ENCODE measurements at places on chromosomes 3 and 15.

DNA sequence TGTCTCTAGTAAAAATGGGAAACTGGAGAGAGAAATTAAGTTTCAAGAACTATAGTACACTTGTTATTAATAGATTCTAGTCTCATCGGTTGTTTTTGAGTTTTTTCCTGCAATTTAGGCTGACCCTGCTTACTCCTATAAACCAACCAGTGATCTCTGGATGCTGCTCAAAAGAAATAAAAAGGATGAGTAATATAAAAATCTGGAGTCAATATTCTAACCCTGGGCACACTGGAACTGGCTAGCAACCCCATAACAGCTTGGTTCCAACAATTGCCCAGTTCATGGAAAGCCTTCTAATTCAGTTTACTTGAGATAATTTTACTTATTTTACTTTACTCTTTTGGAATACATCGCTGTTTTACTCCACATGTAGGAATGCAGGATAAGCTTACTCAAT is 211.6 kb downstream of the GBE1 start:
- no peak for DNase-seq

- DNase-seq = no peak
Measured at GRCh38 chr15:28107904-28108275, 8.8 kb upstream of the OCA2 start.

DNA sequence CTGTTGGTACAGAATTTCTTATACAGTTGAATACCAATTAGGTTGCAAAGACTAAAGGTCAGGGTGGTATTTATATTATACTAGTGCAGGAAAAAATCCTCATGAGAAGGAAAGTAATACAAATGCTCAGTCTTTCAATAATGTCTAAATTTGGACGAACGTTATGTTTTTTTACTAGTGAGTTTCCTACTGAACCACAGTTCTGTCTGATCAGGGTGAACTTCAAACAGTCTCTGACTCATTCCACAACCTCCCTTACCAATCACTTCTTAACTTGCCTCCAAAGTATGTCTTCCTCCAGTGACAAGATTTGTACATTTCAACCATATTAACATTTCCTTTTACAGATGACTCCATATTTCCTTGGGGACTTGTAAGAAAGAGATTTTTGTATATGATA is 3.4 kb downstream of the TMEM212 start:
- no peak for DNase-seq

DNA sequence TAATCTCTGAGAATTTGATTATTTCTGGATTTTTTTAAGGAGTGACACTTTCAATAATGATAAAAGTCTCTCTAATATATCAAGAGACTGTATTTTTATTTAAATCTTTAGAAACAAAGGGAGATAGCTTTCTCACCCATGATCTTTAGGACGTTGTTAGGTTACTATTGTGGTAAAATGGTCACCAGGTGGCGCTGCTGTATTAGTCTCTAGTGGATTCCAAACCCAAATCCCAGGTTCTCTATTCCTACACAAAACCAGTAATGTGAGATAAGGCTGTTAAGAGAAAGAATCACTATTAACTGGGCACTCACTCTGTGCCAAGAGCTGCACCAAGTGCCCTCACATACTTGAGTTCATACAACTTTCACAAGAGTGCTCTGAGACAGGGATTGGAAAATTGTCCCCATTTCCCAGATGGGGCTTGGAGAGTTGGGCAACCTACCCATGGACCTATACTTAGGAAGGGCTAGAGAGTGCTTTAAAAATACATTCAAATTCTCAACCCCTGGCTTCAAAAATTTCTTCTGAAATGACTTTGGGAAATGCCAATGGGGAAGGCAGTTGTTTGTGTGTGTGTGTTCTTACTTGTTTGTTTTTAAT is 593.4 kb upstream of the TGFBR2 start:
- peak; percentile 2 for DNase-seq

DNA sequence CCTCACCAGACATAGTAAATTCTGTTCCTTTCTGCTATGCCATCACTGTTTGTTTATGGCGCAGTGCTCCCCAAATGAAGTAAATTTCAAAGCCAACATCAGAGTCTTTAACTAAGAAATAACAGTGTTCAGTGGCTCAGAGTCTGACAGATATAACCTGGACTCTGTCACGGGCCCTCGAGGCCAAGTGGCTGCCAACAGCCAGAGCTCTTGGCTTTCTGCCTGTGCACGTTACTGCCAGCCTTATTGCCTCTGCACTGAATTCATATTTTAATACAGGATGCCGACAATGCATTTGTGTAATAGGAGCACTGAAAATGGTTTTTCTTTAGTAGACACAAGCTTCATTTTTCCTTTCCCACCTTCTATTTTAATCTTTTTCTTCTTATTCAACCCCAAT is 219.9 kb downstream of the NLGN1 start:
- no peak for DNase-seq

- no peak for DNase-seq
Measured at GRCh38 chr3:94127115-94127514, 64.3 kb downstream of the NSUN3 start.

DNA sequence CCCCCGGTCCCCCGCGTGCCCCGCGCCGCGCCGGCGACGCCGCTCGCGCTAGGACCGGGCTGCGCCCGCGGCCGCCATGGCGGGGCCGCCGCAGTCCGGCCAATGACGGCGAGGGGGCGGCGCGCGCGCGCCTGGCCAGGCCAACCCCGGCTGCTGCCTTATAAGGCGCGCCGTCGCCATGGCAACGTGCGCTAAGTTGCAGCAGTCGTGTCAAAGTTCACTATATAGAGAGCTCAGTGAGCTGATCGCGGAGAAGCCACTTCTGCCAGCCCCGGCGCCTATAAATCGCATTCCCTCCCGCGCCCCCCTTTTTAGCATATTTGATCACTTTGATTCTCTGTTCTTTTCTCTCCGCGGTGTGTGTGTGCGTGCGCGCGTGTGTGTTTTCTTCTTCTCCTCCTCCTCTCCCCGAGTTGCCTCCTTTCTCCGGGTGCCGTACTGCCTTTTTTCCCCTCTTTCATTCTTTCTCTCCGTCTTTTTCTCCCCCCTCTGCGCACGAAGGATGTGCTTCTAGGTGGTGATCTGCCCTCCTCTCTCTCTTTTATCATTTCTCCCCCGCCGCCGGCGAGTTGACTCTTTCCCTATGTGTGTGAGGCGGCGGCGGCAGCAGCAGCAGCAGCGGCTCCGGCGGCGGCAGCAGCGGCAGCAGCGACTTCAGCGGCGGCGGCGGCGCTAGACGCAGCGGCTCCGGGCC is at the start of gene NR2F2:
NR2F2 (plus strand) TSS at position 251 of the 694 bp plus-strand sequence. CDS start 1,406 bp downstream, outside the sequence.
- DNase-seq = peak; percentile 54

- no peak for DNase-seq
Measured at GRCh38 chr3:158810823-158811724, 9.2 kb downstream of the MFSD1 start.

DNA sequence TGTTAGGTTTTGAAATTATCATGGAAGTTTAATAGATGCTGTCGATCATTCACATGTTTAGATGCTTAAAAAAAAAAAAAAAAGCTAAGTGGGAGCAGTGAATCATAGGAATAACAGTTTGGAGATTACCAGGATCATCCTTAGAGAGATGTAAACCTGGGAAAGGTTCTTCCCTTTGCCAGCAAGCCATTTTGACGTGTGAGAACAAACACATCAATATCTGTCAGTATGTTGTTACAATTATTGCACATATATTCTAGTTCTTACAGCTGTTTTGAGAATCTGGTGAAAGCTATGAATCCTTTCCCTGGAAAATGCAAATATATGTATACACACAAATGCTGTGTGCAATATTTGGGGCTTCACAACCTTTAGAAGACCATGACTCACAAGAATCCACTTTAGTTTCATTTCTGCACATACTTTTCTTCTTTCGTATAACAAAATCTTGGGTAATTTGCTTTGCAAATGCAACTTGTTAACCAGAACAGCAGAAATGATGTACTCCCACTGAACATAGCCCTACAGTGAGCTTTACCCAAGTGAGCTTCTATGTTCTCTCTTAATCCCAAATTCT is 12.0 kb downstream of the NFKBIZ start:
- DNase-seq = no peak

- DNase-seq = no peak
Measured at GRCh38 chr3:127565711-127566110, 24.8 kb downstream of the TPRA1 start.

GRCh38 chr3:43699864-43700263 is 9.1 kb downstream of the ABHD5 start:
- no peak for DNase-seq

DNA sequence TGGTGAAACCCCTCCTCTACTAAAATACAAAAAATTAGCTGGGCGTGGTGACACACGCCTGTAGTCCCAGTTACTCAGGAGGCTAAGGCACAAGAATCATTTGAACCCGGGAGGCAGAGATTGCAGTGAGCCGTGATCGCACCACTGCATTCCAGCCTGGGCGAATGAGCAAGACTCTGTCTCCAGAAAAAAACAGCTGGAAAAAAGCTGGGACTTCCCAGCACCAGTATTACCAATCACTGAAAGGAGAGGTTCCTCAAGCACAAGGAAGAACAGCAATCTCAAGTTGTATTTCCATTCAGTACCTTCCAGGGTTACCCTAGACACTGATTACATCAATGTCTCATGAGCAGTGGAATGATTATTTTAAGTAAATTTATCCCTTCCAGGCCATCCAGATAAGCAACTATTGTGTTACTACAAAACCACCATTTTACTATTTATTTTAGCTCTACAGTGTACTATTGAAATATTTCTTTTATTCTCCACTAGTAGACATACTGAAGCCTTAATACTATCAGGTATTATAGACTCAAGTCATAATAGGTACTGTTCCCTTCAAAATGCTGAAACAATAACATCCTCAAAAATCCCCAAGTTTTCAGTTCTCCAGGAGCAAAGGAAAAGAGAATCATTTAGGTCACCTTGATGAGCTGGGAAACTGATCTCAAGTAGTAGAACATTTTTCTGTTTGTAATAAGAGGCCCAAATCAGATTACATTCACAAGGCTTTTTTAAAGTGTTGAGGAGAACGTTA is 54.8 kb upstream of the VGLL4 start:
- no peak for DNase-seq

GRCh38 chr3:116000311-116000710 is 377.0 kb downstream of the GAP43 start:
- DNase-seq = peak; percentile 7

DNA sequence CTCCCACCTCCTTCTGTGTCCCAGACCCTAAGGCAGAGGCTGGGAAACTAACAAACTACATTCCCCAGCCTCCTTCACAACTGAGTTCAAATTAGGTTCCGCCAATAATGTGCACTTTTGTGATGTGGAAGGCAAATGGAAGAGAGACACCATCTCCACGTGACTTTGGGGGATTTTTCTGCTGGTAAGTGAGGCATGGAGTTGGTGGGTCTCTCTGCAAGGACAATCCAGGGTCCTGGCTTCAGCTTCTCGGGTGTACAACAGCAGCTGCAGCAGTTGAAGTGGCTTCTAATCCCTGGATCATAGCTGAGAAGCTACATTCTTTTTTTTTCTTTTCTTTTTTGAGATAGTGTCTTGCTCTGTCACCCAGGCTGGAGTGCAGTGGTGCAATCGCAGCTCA is 58.9 kb upstream of the GATA2 start:
- DNase-seq = no peak

DNA sequence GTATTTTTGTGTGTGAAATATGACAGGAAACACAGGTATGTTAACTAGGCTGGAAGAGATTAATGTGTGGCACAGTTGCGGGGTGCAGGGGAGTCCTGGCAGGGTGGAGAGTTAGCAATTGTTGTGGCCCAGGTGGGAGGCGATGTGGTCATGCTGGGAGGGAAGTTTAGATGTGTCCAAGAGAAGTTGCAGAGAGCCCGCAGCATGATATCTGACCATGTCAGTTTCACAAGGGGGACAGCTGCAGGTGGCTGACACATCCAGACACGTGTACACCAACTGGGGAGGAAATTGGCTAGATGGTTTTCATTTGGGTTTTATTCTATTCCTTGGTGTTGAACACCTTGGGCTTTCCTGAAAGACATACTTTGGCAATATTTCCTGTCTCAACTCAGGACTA is 172.8 kb upstream of the RGMA start:
- no peak for DNase-seq

- no peak for DNase-seq
Measured at GRCh38 chr3:128556384-128556783, 63.4 kb upstream of the GATA2 start.

DNA sequence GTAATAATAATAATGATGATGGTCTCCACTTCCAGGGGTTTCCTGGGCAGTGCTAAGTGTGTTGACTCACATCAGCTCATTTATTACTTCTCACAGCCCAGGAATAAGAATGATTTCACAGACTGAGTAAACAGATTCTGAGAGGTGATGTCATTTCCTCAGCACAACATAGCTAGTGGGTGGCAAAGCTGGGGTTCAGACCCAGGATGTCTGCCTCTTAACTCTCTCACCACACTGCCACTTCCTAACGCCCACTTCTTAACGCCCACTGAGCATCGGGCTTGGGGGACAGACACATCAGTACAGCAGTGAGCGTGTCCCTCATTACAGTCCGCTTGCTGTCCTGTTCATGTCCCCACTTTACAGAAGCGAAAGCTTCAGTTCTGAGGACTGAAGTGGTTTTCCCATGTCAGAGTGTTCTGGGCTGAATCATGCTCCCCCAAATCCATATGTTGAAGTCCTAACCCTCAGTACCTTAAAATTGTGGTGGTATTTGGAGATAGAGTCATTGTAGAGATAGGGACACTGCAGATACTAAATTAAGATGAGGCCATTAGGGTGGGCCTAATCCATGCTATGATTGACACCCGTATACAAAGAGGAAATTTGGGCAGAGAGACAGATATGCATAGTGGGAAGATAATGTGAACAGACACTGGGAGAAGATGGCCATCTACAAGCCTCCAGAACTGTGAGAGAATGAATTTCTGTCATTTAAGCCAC is 68.0 kb downstream of the ATP2B2 start:
- DNase-seq = no peak

DNA sequence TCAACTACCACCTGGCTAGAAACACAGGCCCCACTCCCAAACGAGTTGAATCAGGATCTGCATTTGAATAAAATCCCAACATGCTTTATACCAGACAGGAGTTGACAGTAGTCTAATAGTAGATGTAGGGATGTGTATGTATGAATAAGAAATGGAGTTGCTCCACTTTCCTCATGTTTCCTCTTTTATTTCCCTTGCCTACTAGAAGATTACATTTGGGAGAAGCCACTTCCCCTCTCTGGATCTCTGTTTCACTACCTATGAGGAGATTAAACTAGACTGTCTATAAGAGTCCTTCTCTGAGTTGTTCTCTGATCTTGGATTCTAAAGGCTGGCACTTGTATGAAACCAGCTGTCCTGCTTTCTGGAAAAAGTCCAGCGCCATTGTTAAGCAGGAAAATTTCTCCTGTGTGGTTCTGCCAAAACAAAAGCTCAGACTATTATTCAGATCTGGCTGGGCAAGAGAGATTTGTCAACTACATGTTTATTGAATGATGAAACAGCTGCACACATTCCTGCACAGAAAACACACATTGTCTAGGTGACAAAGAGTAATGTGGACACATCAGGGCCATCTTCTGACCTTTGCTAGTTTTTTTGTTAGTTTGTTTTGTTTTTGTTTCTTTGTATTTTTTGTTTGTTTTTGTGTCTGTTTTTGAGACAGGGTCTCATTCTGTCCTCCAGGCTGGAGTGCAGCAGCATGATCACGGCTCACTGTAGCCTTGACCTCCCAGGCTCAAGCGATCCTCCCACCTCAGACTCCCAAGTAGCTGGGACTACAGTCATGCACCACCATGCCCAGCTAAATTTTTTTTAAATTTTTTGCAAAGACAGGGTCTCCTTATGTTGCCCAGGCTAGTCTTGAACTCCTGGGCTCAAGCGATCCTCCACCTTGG is 29.9 kb downstream of the ACP3 start:
- no peak for DNase-seq

- no peak for DNase-seq
Measured at GRCh38 chr15:75235051-75235673, 23.0 kb upstream of the GOLGA6C start.

GRCh38 chr15:92665100-92665555 is 9.6 kb upstream of the FAM174B start:
- DNase-seq = no peak

- DNase-seq = no peak
Measured at GRCh38 chr3:86801921-86802320, 189.0 kb downstream of the VGLL3 start.
